Esophagus mucosa (tissue), 1 donor: ENCODE measurements at places on chromosomes 5 and 9. TPM values are rescaled to one million over a fixed set of nuclear protein-coding genes. Genes with fewer than 3 reads are reported as not detected.

GABRA1 gene
- not detected for total RNA-seq

CCNJL gene
- total RNA-seq = 2.6 TPM

PCDHGB6 gene
- 3.0 TPM for total RNA-seq

ORM2 gene
- 0.36 TPM for total RNA-seq

GRCh38 chr9:113624721-113625120, 161.2 kb downstream of the RGS3 start:
- ATAC-seq = no peak

- no peak for ATAC-seq
Measured at GRCh38 chr5:119301906-119302305, 53.9 kb upstream of the TNFAIP8 start.

- peak; percentile 61 for ATAC-seq
Measured at GRCh38 chr9:7844242-7844641, 44.7 kb upstream of the DMAC1 start.

DNA sequence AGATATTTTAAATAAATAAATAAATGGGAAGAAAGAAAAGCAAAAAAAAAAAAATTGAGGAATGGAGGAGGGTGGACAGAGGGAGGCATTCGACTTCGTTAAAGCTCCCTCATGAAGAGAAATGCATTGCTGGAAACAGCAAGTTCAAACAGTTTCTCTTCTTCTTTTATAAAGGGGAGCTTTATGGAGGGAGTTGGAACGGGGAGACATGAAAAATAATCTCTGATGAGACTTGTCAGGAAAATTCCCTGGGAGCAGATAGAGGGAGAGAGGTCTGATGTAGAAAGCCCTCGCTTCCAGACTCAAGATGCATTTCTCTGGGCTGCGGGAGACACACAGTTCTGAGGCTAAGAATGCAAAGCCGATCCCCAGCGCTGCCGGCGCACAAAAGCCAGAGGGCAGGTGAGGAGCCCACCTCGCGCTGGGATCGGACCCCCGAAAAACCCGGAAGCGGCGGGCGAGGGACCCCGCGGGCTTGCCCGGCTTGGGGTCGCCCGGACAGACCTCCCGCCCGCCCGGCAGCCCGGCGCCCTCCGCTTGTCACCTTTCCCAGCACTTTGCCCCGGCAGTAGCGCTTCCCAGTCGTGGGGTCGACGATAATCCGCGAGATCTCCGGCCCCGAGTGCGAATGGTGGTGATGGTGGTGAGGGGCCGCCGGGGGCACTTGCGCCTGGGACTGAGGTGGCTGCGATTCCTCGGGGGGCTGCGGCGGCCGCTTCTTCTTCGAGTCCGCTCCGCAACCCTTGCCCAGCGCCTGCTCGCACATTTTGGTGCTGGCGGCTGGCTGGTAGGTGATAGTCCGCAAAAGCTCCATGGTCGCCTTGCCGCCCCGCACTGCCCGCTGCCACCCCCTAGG, 512 bp downstream of the PLK2 start:
- ATAC-seq = peak; percentile 4

DNA sequence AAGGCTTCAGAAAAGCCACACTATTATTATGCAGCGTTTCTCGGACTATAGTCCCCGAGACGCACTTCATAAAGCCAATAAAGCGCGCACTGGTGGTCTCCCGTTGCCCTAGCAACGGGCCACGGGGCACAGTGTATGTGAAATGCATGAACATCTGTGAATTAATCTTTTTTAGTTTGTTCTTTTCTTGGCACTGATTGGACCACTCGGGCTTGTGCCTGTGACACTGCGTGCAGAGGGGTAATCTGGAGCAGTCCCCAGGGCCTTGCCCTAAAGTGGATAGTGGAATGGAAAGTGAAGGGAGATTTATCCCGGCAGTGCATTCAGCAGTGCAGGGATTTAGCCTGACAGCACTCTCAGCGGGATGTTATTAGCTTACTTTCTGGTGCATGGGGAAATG, 92.1 kb downstream of the TLE4 start:
- no peak for ATAC-seq

GRCh38 chr5:171226864-171227263, 82.2 kb upstream of the TLX3 start:
- ATAC-seq = no peak

DNA sequence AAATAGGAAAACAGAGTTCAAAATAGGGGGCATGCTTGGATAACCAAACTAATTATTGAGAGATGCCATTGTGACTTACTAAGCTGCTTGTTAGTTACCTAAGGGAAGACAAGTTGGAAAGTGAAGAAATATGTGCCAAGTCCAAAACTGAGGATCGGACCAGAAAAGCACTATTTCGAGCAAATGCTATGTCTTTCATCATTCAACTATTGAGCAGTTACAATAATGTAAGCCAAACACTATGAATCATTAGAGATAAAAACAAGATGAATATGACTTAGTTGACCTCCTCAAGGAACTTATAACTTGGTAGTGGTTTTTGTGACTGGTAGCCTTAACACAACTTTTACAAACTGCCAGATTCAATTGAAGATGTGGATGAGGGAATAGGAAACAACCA, 240.6 kb upstream of the MPDZ start:
- ATAC-seq = no peak

GRCh38 chr9:134966270-134966669, 48.6 kb upstream of the FCN1 start:
- ATAC-seq = no peak

GRCh38 chr9:116073826-116074225, 79.8 kb upstream of the PAPPA start:
- ATAC-seq = peak; percentile 22

DNA sequence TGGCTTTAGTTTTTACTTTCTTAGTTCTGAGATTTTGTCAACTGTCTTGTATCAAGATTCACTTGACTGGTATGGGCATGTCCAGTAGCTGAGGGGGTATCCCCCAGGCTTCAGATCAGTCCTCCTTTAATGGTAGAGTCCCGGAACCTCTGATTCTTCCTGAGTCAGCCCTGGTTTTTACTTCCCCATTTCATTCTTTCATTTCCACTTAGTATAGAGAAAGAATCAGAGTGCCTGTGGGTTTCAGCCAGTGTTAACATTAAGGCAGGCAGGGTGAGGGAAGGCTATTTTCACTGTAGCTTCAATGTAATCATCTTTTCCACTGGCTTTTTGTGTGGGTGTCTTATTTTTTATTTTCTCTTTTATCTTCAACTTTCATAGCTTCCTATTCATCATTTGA, 8.3 kb upstream of the COMMD10 start:
- peak; percentile 45 for ATAC-seq

DNA sequence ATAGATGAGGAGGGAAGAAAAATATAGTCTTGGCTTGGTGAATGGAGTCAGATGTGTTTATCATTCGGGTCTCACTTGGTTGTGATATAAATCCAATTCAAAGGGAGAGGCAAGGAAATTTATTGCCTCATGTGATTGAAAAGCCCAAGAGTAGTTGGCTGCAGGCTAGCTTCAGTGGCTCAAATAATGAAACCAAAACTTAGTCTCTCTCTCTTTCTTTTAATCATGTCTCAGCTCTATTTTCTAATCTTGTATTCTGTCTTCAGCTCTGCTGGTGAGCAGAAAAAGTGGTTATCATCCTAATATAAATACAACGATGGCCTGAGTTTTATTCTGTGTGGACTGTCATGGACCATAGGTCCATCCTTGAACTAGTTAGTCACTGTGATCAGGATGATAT, 234.2 kb upstream of the PPP1R2B start:
- no peak for ATAC-seq

DNA sequence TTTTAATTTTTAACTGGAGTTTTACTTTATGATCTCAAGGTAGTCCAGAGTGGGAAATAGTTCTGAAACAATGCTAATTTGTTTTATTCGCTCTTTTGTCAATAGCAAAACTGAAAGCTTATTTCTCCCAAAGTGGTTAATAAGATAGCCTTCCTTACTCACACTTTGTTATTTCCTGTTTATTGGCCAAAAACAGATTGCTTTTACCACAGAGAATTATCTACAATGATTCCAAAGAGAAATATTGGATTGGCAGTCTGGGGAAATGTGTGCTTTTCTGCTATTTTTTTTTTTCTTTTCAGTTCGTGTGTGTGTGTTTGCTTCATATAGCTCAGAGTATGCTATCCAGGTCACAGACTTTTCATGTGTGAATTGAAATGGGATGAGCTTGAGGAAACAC, 756.7 kb upstream of the RGMB start:
- no peak for ATAC-seq

DNA sequence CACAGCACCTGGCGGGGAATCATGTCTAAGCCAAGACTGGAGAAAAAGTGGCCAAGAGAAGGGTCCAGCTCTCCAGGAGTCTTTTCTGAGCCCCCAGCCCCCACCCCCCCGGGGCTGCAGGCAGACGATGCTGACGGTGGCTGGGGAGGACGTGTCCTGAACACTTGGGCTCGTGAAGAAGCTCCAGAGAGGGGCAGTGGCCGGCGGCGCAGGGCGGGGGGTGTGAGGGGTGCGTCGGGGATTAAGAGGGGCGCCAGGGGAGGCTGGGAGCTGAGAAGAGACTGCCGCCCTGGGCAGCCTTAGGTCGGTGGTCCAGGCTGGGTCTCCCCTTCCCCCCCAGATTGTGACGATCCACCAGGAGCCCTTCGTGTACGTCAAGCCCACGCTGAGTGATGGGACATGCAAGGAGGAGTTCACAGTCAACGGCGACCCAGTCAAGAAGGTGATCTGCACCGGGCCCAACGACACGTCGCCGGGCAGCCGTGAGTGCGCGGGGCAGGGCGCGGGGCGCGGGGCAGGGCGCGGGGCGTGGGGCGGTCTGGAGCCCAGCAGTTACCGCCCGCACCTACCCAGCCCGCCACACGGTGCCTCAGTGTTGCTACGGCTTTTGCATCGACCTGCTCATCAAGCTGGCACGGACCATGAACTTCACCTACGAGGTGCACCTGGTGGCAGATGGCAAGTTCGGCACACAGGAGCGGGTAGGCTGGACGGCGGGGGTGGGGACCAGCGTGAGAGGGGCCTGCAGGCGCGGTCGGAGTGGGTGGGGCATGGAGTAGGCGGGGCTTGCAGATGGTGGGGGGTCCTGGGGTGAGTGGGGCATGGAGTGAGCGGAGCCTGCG, 8.9 kb downstream of the LRRC26 start:
- ATAC-seq = no peak

- no peak for ATAC-seq
Measured at GRCh38 chr9:28967226-28967625, 1393.9 kb upstream of the C9orf72 start.

GRCh38 chr5:74954919-74955318, 88.7 kb upstream of the FAM169A start:
- no peak for ATAC-seq

DNA sequence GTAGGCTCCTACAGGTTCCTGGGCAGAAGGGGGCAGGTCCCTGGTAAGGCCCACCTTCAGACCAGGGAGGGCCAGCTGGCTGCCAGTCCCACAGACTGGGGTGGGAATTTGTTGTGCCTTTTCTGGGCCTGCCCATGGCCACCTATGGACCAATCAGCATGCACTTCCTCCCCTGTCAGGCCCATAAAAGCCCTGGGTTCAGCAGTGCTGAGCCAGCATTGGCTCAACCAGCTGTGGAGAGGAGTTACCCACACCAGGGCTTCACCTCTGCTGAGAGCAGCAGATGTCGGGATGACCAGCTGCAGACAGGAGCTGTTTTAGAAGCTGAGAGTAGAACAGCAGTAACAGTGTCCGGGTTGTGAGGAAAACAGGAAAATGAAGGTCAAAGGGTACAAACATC, 373.4 kb upstream of the ACO1 start:
- ATAC-seq = no peak

GRCh38 chr9:69018737-69019136, 4.8 kb upstream of the PRKACG start:
- no peak for ATAC-seq

GRCh38 chr5:80930940-80931339, 29.2 kb upstream of the RASGRF2 start:
- ATAC-seq = no peak
